ENCODE measurements at places on chromosomes 6 and 20. TPM values are rescaled to one million over a fixed set of nuclear protein-coding genes. Genes with fewer than 3 reads are reported as not detected.

Gene NHSL1
- 25.1 TPM for total RNA-seq

Gene TSPYL1
- total RNA-seq: 79.9 TPM

Gene OSER1
- total RNA-seq: 31.3 TPM

Gene TP53INP2
- total RNA-seq: 1.0 TPM

Gene LHFPL5
- not detected for total RNA-seq

Gene TBXT
- not detected for total RNA-seq

Gene BPIFB2
- not detected for total RNA-seq

Gene OPRM1
- total RNA-seq: not detected

Gene LINC00237
- 0.52 TPM for total RNA-seq

Gene SYNGAP1
- 1.6 TPM for total RNA-seq

Gene KATNA1
- total RNA-seq: 30.8 TPM

Gene ATP9A
- total RNA-seq: 56.4 TPM

Gene COL9A1
- total RNA-seq: 7.8 TPM

Gene DEFB126
- total RNA-seq: not detected

Gene MRAP2
- 40.2 TPM for total RNA-seq

Data from skeletal muscle tissue (tissue), 5 donors.